CD4-positive, alpha-beta T cell treated with Interleukin-15 for 4 hours (primary cell): ENCODE measurements at places on chromosomes 2 and 18.

GRCh38 chr2:240392084-240392947 lies 43.1 kb upstream of the GPC1 start:
- DNase-seq = no peak

DNA sequence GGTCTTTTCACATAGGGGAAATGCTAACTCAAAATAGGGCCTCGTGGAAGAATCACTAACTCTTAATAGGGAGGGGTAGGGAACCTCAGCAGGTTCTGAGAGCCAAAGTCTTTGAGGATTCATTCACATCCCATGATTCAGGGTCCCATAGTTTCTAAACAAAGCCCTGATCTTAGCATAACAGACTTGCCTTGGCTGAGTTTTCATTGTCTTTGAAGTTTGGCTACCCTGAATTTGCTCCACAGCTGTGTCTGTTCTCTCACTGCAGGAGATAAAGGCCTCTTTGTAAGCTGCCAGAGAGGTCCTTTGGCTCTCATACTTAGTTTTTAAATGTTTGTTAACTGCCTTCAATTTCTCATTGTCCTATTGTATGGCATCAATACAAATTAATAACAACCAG lies 54.5 kb downstream of the ZDBF2 start:
- no peak for DNase-seq

DNA sequence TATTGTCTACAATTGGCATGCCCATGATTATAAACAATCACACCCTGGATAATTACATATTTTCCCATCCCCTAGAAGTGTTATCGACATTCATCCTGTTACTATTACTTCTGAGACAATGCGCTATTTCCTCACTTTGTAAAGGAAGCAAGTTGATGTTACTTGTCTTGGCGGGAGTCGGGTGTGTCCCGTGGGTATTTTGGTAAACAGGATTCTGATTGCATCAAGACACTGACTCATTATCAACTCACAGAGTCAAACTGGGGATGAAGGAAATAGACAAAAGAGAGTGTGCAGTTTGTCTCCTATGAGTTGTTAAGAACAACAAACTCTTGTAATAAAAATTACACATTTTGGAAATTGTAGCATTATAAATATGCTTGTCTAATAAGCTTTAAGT lies 142.7 kb downstream of the GALR1 start:
- DNase-seq = no peak

DNA sequence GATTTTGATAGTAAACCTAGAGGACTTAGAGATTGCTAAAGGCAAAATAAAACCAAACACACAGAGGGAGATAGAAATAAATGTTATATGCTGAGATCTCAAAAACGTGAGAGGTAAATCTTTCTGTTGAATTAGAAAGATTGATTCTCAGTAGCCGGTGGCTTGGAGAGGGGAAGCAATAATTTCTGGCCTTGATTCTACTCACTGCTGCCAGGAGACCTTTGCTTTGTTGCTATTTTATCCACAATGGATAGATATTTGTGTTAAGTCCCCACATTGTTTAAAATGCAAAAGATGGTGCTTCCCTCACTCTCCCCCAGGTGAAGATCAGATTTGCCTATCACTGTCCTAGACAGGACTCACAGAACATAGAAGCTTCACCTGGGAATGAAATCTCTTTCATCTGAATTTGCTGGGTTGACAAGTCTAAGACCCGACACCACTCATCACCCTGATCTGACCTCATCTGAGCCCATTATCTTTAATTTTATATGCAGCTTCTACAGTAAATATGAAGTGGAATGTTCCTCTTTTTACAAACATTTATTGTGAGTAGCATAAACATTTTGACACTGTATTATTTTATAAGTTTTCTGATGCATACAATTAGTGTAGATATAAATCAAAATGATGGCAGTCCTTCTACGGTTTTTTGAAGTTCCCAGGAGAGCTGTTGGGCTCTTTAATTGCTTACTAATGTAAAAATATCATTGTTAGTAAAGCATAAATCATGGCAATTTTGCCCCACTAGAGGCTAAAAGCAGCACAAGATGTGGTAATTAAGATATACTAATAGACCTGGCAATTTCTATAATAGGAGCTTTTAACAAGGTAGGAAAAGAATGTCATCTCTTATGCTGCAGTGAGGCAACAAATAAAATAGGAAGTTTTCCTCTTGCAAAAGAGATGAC lies 149.7 kb downstream of the DCC start:
- no peak for DNase-seq

- no peak for DNase-seq
Observed at GRCh38 chr2:127884436-127884835, 1.3 kb downstream of the AMMECR1L start.
